ENCODE measurements at places on chromosomes 5 and 9.

GRCh38 chr5:15650266-15650665 lies 150.3 kb downstream of the FBXL7 start:
- no peak for DNase-seq

DNA sequence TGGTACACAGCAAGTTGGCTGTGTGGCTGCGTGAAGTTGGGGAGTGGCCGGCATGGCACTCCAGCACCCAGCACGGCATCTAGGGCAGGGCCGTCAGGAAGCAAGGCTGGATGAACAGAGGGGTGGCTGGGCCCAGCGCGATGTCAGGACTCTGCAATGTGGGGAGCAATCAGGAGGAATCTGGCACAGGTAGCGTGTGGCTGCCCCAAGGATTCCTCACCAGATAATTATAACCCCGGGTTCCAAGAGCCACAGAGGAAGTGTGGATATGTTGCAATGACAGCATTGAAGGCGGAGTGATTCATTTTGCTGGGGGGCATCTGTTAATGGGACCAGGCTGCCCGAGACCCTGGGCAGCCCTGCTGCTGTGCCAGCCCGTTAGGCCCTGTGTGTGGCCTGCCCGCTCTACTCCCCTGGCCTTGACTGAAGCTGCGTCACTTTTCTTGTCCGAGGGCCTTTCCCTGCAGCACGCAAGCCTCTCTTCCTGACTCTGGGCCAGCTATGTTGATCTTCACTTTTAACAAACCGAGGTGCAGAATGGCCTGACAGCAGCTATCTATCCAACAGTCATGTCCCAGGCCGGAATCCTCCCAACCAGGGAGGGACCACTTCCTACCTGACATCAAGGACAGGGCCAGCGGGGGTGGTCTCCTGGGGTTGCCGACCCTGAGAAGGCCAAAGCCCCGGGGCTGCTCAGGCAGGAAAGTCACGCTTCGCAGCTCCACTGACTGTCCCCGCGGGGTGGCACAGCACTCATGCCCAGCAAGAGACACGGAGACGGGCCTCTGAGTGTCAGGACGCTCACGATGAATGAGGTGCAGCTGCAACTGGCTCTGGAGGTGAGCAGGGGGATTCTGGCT lies 118.0 kb upstream of the PHYKPL start:
- DNase-seq: no peak

GRCh38 chr5:135462304-135462703 lies 10.2 kb upstream of the TIFAB start:
- no peak for DNase-seq

GRCh38 chr9:126125992-126126409 lies 200.6 kb upstream of the MVB12B start:
- no peak for DNase-seq

All from stimulated activated CD4-positive, alpha-beta T cell treated with anti-CD3 and anti-CD28 coated beads, Interleukin-1b, Interleukin-23, amount 100 ng/mL, for 1 hour (primary cell).